Stimulated activated CD8-positive, alpha-beta memory T cell treated with anti-CD3 and anti-CD28 coated beads, Interleukin-7, amount 100 ng/mL, for 1 hour (primary cell): ENCODE measurements at places on chromosomes 12 and 14.
A peak's percentile ranks its signal among the peaks of the same experiment; 100 is the strongest.

DNA sequence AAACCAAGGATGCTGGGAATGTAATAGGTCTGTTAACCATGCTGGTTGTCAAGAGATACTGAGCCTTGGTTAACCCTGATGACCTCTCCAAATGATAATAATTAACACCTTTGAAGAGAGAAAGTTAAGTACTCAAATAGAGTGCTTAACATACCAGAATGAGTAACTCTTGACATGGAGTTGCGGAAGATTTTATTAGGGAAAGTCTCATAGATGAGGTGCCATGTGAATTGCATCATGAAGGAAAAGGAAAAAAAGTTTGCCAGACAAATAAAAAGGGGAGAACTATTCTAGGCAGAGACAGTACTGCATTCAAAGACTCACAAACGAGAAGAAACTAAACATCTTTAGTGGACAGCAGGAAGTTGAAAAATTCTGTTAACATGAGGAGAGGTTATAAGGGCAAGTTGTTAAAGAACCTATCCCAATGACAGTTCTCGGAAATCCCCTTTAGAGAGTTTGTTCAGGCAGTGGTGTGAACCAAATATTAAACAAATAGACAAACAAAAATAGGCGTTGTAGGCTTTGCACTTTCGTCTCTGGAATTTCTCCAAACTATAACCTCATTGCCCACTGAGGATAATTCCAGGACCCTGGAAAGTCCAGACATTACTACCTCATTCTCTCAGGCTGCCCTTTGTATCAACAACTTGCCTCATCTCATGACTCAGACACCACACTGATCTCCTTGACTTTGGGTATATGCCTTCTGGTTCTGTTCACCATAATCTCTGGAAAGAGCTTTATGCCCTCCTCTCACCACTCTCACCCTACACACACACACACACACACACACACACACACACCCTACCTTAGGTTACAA, 435.0 kb downstream of the GXYLT1 start:
- DNase-seq, result no peak

DNA sequence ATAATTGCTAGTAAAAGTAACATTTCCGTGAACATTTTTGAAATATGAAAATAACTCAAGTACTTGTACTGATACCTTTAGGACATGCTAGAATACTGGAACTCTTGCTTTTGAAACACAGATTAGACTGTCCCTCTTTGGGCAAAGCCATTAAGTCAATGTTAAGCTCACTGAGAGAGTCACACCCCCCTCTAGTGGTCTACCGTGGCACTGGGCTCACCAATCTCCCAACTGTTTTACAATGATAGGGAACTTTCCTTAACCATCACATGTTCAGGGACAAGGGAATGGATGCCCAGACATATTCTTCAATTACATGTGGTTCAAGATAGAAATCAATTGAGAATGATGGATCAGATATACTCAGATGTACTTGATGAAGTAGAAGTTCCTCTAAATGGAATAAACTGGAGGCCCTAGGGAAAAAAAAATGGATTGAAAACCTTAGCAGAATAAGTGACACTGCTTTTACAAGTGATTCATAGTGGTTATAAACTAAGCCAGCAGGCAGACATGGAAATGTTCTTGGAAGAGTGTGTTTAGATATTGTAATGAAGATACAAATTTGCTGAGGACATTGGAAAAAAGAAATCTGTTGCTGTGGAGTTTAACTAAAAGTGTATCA, 17.8 kb downstream of the NANOG start:
- peak; percentile 45 for DNase-seq

DNA sequence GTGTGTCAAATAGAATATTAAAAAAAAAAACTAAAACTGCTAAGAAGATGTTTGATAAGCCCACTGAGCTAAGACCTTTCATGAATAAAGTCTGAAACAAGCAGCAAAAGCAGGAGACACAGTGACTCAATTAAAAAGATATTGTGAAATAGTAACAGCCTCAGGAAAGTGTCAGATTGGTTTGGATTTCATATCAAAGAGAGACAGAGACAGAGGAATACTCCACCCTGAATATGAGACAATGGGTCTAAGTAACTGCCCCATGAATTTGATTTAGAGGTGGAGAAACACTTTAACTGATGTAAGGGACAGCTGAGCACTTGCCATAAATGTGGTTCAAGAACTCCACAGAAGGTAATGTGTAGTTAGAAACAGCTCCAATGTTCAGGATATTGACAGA, 277.9 kb upstream of the FOXG1 start:
- DNase-seq, result no peak

GRCh38 chr12:105616971-105617540, 286.6 kb downstream of the C12orf75 start:
- no peak for DNase-seq

DNA sequence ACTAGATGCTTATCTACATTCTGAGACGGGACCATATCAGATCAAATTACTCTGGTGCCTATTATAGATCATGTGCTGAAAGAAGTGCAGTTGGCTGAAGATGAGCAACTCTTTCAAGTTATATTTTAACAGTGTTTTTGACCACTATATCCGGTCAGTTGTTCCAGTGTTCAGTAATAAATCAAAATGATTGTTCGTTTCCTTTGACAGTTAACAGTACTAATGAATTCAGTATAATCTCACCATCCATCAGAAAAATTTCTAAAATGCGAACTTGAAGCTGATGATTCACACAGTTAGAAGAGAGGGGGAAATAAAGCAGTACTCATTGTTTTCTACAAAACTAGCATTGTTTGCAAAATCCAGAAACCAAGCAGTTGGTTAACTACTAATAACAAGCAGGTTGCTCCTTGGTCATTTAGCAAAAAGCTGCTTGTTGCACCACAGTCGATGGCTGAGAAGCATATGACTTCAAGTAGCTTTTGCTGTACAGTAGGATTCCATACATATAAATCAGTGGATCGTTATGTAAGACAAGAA, 2.3 kb downstream of the RPS6KA5 start:
- DNase-seq, result no peak

- no peak for DNase-seq
Measured at GRCh38 chr12:22808860-22809259, 183.9 kb downstream of the ETNK1 start.

DNA sequence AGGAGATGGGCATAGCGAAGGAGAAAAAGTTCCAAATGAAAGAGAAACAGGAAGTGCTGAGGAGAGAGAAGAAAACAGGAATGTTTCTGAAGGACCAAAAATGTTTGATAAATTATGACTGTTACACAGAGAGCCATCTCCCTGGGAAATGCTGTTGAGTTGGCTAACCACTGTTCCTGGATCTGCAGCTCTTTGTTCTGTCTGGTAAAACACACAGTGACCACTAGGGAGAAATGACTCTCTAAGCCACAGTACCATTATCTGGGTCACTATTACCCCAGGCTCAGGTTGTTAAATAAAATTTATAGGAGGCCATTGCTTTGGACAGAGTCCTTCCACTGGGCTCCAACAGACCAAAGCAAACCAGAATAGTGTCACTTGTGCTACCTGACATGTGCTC, 219.3 kb downstream of the CRADD start:
- DNase-seq, result no peak

DNA sequence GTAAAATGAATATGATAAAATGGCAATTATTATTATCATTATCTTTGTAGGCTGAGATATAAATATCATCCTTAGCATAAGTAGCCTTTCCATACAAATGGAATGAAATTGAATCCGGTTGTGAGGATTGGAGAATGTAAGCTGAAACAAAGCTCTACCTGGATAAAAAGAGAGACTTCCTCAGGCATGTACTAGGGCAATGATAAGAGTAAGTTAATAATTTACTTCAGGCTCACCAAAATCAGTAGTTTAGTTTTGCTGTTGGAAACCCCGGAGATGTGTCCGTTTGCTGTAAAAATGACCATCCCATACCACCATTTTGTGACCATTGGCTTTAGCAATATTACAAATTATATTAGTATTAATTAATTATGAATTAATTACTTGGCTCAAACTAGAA, 96.3 kb downstream of the C12orf75 start:
- DNase-seq, result no peak

- DNase-seq, result no peak
Measured at GRCh38 chr12:55698965-55699364, 8.7 kb downstream of the ITGA7 start.

DNA sequence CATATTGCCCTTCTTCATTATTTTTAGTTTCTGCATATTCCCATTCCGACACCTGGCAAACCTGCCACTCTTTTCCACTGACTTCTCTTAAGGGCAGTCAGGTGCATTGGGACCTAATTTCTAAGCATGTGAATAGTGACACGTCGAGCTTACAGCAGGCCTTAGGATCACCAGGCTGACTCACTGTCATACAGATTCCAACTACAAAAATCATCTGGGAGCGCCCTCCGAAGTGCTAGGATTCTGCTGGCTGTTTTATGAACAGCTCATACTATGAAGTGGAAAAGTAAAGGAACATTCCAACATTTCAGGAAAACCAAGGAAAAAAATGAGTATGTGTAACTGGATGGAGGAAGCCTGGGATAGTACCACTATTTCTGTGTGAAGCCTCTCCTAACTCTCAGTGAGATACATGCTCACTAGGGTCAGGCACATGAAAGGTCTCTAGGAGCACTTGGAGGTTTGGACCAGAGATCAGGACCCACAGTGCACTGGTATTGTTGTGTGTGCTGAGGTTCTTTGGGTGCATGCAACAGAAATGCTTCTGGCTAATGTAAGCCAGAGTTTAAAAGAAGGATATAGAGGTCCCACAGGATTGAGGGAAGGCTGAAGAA, 257.4 kb downstream of the ZFP36L1 start:
- DNase-seq, result no peak

DNA sequence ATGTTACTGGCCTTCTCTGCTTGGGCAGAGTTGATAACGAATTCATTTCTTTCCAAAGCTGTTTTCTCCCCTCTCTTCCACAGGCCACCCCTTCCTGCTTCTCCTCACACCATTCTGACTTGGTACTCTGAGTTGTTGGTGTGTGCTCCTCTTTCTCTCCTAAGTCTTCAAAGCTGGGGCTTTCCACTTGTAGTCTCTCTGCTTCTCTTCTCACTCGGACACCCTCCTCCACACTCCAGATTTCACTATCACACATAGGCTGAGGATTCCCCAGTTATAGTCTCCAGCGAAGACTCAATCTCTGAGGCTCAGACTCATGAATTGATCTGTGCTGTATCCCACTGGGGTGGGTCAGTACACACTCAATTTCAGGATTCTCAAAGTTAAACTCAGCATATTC, 201.0 kb downstream of the SSPN start:
- no peak for DNase-seq

- DNase-seq, result peak; percentile 34
Measured at GRCh38 chr12:4107436-4107878, 166.1 kb upstream of the CCND2 start.

DNA sequence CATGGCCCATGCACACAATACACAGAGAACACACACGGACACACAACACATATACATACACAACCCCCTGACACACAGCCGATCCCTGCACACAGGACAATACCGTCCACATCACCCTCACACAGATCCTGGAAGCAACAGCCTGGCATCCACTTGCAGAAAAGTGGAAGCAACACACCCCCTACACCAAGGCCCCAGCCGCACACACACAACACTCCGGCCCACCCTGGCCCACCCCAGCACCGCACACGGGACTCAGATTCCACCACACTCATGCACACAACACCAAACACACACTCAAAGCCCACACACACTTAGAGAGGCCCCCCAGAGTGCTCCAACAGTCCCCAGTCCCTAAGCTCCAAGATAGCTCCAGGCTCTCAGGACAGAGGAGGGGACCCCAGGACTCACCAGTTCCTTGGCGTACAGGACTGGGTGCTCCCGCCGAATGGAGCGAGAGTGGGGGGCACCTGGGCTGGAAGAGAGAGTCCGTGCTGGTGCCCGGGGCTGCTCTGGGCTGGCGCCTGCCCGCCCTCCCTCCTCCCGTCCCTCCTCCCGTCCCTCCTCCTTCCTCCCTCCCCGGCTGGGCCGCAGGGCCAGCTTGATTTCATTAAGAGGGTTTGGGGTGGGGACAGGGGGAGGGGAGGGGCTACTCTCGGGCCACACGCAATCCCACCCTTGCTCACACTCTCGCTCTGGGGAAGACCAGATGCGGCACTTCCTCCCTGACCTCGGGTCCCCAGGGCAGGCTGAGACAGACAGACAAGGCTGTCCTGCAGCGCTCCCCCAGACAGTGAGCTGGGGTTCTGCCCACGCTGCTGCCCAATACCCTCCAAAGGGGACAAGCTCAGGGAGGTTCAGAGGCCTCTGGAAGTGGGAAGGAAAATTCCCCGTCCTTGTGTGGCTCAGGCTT, at the start of gene TMEM119:
Gene TMEM119, minus strand, starts transcription at position 526 of the 913 bp plus-strand sequence. CDS start 5,701 bp downstream, outside the sequence.
- no peak for DNase-seq

DNA sequence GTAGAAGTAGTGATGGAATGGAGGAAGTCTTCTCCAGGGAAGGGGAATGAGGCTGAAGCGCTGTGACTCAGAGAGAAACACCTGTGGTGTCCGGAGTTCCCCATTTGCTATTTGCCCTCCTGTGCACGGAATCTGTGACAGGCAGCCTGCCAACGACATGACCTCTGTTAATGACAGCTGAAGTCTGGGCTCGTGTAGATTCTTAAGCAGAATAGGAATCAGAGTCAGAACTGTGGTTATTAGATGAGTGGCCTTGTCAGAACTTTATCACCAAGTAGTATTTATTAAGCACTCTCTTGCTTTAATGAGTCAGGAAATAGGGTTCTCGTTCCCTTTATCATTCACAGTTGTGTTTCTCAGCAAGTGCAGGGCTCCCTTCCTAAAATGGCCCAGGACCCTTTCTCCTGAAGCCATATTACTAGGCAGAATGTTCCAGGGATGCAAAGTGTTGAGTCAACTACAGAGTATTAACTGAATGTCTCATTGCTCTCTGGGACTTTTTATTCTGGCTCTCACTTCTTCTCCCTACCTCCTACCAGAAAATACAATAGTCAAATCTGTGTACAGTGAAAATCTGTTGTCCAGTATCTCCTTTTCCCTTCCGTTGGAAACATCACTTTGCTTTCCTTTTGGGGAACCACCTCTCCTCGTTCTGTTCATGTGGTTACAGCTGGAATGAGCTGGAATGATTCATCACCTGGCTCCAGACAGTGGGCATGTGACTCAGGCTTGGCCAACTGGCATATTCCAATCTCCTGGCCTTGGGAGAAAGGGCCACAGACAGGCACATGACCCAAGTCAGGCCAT, 77.8 kb upstream of the MAX start:
- no peak for DNase-seq

- DNase-seq, result no peak
Measured at GRCh38 chr12:19404242-19404880, 34.9 kb upstream of the AEBP2 start.
